ENCODE measurements at places on chromosomes 13 and 19. TPM values are rescaled to one million over a fixed set of nuclear protein-coding genes. Genes with fewer than 3 reads are reported as not detected.

- DNase-seq, result no peak
These were observed 420.4 kb downstream of the NDFIP2 start for GRCh38 chr13:79901336-79901735.

GRCh38 chr13:99064624-99065234, 86.9 kb upstream of the DOCK9 start:
- no peak for DNase-seq

The RGS9BP gene
- 0.42 TPM for polyA plus RNA-seq

GRCh38 chr13:62933809-62934208, 1518.2 kb upstream of the PCDH20 start:
- DNase-seq, result no peak

The OBI1 gene
- polyA plus RNA-seq, result 27.2 TPM

The ZNF274 gene
- polyA plus RNA-seq, result 22.8 TPM

The ACTMAP gene
- 18.5 TPM for polyA plus RNA-seq

DNA sequence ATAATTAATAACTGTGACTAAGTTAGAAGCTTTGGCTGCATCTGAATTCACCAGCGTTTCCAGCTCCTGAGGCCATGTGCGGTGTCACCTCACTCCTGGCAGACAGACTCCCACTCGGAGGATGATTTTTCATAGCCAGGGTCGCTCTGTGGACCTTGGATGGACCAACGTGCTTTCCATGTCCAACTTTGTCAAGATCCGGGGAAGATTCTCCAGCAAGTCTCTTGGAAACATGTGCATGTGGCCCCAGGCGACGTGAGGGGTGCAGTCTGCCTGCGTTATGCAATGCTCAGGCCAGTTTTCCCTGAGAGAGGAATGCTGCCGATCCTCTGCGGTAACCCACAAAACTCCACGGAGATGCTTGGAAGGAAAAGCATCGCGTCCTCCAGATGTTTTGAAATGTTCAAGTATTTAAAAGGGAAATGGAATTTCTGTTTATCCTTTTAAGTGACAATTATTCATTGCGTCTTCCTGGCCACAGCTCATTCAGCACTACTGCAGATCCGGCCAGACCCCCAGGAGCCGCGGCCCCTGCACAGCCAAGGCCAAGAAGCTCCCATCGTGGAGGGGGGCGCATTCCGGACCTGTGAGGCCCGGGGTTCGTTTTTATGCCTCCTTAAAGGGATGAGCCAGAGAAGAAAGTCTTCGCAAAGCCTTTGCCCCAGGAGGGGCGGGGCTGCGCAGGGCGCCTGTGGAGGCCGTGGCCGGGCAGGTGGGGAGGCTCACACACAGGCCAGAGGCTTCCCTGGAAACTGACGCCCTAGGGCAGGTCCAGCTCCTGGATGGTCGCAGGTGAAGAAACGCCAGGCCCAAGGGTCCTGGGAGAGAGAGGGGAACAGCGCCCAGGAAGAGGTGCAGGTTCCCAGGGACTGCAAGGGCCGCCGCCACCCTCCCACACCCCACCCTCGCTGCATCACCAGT, 46.0 kb downstream of the C13orf46 start:
- no peak for DNase-seq

GRCh38 chr13:77316430-77316829, 10.5 kb downstream of the MYCBP2 start:
- DNase-seq, result no peak

GRCh38 chr13:37138926-37139325, 33.5 kb upstream of the CSNK1A1L start:
- DNase-seq, result no peak

DNA sequence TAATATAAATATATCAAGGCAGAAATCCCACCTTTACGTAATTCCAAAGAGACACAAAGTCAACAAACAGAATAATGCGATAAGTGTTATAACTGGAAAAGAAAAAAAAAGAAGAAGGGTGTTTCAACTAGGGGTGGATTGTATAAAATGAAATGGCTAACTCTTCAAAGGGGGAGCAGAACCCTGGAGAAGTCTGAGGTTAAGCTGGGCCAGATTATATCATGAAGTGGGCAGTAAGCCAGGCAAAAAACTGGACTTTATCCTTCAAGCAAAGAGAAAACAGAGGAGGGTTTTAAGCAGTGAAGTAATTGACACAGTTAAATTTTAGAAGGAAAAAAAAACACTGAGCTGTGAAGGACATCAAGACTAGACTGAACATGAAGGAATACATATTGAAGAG, 41.9 kb downstream of the TBC1D4 start:
- no peak for DNase-seq

DNA sequence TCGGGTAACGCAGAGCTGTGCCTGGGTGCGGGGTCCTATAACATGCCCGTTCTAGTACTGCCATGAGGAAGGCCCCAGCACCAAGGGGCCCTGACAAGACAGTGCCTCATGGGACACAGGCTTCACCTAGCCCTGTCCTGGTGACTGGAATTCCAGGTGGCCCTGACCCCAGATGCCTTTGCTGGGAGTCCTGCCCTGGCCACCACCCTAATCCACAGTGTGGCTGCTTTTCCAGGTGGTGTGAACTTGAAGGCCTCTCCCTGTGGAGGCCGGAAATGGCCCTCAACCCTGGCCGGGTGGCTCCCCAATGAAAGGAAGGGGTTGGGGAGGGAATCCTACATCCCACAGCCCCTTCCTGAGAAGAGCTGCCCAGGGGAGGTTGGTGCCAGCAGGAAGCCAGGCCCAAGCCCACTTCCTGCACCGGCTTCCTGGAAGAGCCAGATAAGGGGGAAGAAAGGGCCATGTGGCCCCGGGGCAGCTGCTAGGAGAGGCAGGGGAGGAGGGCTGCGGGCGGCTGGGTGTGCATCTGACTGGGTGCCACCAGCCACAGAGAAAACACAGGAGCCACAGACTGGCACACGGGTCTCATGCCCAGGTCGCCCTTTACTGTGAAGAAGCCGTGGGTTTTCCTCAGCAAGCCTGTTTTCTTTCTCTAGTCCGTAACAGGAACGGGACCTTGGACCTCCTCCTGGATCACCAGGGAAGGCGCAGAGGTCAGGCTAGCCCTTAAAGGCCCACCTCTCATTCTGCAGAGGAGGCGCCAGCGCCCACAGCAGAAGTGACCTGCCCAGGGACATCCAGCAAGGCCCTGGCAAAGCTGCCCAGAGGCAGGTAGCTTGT, 4.7 kb downstream of the LSM4 start:
- no peak for DNase-seq

DNA sequence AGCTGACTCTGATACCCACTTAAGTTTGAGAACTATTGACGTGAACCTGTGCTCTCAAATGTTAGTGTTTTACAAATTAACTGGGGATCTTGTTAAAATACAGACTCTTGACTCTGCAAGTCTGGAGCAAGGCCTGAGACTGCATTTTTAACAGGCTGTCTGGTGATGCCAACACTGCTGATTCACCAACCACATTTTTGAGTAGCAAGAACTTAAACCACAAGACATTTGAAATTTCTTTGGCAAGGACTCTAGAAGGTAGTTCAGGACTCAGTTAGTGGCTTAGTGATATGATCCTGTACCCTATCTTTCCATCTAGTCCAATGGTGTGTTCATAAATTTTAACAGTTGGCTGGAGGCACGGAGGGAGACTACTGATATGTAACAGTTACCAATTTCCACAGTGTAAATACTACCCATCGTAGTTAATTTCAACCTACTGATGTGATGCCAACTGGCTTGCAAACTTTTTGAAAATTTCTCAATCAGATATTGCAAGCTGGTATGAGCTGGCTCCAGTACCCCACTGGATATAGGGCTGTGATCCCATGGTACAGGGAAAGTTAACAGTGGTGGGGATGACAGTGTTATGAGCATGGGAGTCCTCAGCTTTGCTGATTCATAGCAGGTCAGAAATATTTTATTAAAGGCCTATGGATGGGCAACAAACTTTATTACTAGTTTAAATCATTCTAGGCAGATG, 255.1 kb downstream of the TBC1D4 start:
- DNase-seq, result no peak

DNA sequence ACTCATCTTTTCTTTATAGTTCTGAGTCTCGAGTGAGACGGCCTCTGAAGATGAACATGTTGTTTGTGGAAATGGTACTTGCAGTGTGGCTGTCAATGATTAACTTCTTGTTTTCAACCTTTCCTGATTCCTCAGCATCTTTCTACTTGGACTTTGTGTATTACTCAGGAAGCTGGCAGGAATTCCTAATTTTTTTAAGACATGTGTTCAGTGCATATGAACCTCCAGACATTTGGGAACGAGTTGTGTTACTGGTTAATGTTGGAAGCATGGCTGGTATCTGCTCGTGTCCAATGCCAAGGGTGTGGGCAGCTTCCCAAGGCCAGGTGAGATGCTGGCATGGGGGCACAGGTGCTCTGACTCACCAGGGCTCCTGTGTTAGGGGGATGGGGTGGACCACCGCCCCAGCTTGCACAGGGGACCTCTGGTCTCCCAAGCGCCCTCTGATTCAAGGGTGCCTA, 61.1 kb upstream of the MCF2L start:
- no peak for DNase-seq

The MISP gene
- polyA plus RNA-seq, result 7.0 TPM

The ATXN8OS gene
- polyA plus RNA-seq, result 0.33 TPM

The CYP4F2 gene
- 0.13 TPM for polyA plus RNA-seq

The ADGRL1 gene
- 39.8 TPM for polyA plus RNA-seq

- no peak for DNase-seq
These were observed 764.4 kb downstream of the LIG4 start for GRCh38 chr13:107450931-107451330.

DNA sequence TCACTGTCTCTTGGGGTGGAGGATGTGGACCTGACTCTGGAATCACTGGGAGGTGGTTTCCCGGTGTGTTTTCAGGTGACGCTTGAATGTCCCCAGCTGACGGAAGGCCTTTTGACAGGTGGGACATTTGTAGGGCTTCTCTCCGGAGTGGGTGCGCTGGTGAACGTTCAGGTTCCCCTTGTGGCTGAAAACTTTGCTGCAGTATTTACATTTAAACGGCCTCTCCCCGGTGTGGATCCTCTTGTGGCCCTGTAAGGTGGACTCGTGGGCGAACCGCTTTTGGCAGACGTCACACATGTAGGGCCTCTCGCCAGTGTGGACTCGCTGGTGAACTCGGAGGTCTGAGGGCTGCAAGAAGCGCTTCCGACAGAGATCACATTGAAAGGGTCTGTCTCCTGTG, 7.8 kb downstream of the ZSCAN5B start:
- no peak for DNase-seq

GRCh38 chr13:108919036-108919907, 289.9 kb downstream of the MYO16 start:
- DNase-seq, result no peak

DNA sequence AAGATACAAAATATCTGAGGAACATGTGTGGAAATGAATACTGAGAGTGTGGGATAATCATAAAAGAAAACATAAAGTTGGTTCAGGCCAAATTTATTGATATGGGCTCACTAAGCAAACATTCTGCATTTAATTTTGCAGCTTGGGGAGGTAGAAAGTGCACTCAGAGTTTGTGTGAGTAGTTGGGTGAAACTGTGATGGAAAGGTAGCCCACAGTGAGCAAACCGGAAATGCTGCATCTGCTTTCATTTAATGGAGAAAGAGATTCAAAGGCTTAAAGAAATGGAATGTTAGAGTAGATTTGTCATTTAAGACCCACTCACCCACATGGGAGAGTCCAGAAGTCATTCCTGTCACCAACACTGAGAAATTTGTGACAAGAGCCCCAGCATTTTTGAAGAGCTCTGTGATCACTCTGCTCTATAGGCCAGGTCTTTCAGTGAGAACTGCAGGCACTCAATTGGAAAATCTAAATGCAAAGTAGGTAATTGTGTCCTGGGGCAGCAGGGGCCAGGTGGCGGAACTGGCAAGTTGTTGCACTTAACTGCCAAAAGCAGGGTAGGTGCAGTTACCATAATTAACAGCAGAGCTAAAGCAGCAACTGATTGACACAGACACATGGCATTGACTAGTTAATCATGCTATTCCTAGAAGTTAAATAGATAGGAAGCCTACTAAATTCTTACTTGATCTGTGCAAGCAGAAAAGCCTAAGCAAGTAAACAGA, 1228.3 kb upstream of the PCDH20 start:
- DNase-seq, result peak; percentile 3

The PGLYRP1 gene
- 0.32 TPM for polyA plus RNA-seq

GRCh38 chr13:94154367-94154766, 325.1 kb downstream of the DCT start:
- no peak for DNase-seq

- no peak for DNase-seq
These were observed 7.6 kb upstream of the RSPH6A start for GRCh38 chr19:45822716-45823115.

The S1PR4 gene
- polyA plus RNA-seq, result 0.12 TPM

DNA sequence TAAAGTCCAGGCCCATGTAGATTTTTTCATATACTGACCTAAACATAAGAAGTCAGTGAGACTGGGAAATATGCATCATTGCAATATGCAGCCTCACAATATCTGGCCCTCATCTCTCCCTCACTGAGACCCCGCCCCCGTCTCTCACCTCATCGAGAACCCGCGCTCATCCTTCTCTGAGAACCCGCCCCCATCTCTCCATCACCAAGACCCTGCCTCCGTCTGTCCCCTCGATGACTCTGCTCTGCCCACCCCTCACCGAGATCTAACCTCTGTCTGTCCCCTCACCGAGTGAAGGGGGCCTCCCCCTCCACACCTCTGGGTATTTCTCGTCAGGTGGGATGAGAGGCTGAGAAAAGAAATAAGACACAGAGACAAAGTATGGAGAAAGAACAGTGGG, 20.5 kb upstream of the ZNF846 start:
- DNase-seq, result no peak

DNA sequence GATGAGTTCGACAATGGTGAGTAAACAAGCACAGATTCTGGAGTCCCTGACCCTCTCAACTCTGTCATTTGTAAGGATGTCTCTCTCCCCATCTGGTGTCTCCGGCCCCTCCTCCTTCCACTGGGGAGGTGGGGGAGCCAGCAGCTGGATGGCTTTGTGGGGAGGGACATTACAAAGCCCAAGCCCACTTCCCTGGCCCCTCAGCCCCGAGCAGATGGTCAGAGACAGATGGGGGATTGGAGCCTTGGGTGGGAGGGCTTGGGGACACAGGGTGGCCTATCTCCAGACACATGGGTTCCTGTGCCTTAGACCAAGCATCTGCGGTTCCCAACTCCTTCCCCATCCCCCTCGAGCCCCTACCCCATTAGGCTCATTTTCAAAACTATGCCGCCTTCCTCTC, 2.5 kb downstream of the TIMM50 start:
- no peak for DNase-seq

- peak; percentile 87 for DNase-seq
These were observed 11.5 kb downstream of the APLP1 start for GRCh38 chr19:35879770-35880317.

DNA sequence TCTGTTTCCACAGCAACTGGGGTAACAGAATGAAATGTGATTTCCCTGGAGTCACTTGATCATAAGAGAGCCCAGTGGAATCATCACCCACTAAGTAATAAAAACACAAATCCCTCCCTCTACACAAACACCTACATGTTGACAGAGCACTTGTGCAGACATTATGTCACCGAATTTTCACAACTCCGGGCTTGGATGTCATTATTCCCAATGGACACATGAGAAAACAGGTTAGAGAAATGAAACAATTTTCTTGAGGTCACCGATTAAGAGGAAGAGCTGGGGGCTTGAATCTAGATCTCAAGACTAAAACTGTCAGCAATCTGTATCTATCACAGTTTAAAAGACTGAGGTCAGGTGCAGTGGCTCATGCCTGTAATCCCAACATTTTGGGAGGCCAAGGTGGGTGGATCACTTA, 3.1 kb downstream of the XRCC1 start:
- no peak for DNase-seq

The KCNN1 gene
- polyA plus RNA-seq, result 5.6 TPM

- no peak for DNase-seq
These were observed 702 bp downstream of the PTH2 start for GRCh38 chr19:49422407-49423070.

The FLT3LG gene
- polyA plus RNA-seq, result 3.3 TPM

All from left kidney (tissue), 8 donors.